ENCODE measurements at places on chromosomes 16 and 17.

GRCh38 chr16:56658327-56658875, 642 bp downstream of the MT1F start:
- DNase-seq: no peak

- no peak for DNase-seq
These were observed 8.1 kb downstream of the SMURF2 start for GRCh38 chr17:64653985-64654355.

DNA sequence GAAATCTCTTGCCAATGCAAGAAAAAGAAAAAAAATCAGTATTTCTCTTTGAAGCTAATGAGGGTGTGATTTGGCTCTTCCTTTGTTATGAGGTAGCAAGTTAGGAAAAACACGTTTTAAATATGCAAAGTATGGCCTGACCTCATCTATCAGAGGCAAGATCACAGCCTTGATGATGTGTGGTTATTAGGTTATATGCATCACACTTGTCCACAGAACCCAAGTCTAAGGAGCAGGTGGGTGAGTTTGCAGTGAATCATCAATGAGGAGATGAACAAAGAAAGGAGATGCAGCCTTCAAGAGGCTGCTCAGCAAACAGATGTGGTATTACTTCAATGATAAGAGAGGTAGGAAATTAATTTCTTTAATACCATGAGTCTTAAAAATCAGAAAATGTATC, 594.8 kb upstream of the CDH5 start:
- no peak for DNase-seq

- no peak for DNase-seq
These were observed 8.1 kb downstream of the C1QL1 start for GRCh38 chr17:44959821-44960531.

- no peak for DNase-seq
These were observed 217.8 kb upstream of the PMFBP1 start for GRCh38 chr16:72389791-72390190.

GRCh38 chr16:56269811-56270684, 78.8 kb downstream of the GNAO1 start:
- DNase-seq: no peak

GRCh38 chr17:78883533-78884131, 19.4 kb downstream of the CEP295NL start:
- DNase-seq: no peak

DNA sequence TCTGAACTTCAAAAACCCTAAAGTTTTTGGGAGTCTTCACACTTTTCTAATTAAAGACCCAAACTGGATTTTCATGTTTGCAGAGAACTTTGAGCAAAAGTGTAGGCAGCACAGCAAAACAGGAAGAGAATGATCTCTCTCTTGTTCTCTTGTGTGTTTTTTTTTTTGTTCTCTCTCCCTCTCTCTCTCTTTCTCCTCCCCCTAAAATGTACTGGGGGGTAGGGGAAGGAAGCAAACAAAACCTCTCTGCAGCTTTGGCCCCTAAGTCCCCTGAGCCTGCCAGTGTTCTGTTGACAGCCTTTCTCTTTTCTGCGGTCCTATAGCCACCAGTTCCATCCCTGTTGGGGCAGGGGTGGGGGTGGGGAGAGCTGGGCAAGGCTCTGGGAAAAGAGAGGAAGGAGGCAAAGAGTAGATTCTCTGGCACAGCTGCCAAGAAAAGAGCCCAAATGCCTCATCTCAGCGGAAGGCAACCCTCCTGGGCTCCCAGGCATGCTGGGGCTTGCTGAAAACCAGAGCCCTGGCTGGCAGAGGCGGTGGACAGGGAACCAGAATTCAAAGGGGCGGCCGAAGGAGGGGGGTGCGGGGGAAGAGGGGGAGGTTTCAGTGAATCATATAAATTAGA, 295.3 kb downstream of the SOX9 start:
- no peak for DNase-seq

DNA sequence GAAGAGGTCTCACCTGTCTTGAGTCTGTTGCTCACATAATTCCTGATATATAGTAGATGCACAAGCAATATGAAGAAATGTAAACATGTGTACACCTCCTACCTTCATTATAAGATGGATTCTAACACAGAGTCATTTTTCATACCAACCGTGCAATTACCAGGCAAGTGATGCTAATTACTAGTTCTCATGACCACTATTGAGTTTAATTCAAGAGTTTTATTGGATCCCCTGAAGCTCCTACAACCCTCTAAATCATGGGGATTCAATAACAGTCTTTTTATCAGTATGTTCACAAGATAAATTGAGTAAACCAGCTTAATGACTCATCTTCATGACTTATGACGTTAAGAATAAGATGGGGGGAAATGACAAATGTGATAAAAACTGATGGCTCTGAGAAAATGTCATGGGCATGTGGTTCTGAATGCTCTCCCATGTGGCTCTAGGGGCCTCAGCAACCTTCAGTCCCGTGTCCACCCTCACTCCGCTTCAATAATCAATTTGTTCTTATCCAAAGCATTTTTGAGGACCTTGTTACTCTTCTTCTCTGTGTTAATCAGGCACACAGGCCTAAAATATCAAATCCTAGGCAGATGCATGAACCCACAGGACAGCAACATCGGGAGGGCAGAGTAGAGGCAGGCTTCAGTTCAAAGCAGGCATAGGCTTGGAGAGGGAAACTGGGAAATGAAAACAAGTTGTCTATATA, 42.8 kb downstream of the PRAC1 start:
- no peak for DNase-seq

GRCh38 chr16:66521951-66522771, 27.8 kb downstream of the TK2 start:
- peak; percentile 70 for DNase-seq

GRCh38 chr17:65277576-65277975, 140.4 kb downstream of the RGS9 start:
- no peak for DNase-seq

DNA sequence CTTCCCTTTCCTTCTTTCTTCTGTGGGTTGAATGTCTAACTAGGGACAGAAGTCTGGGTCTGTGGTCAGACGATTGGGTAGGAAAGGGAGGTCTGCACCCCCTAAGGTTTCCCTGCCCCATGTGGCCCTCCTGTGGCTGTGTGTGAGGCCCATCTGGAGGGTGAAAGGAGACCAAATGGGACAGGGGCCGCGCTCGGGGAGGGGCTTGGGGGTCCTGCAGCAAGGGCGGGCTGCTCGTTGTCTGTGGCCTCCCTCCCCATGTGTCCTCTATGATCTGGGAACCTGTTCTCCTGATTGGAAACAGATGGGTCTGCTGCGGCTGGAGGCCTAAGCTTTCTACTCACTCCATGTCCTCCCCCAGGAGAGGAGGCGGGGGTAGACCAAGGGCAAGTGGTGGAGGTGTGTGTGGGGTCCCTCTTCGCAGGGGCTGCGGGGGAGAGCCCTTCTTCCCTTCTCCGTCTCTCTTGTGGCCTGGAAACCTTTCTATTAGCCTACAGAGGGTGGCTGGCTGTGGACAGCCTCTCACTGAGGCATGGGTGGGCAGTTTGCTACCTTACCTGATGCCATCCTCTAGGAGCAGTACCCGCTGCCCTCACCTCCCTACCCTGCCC, 18.6 kb downstream of the IGFBP4 start:
- DNase-seq: no peak

- no peak for DNase-seq
These were observed 54.6 kb downstream of the STX8 start for GRCh38 chr17:9521062-9521461.

DNA sequence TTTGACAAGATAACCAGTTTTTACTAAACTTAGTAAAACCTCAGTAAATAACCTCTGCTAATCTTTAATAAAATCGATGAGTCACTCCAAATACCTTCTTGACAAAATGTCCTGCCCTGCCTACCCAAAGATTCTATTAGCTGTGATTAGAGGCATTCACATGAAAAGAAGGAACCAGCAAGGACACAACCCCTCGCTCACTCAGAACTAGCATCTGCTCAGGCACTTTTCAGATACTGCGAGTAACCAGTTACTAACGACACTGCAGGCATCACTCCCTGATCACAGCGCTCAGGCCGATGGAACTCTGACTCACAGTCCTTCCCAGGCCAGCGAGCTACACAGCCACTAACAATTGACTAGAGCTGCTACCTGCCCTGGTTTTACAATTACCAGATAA, 24.3 kb downstream of the PELP1 start:
- DNase-seq: no peak

DNA sequence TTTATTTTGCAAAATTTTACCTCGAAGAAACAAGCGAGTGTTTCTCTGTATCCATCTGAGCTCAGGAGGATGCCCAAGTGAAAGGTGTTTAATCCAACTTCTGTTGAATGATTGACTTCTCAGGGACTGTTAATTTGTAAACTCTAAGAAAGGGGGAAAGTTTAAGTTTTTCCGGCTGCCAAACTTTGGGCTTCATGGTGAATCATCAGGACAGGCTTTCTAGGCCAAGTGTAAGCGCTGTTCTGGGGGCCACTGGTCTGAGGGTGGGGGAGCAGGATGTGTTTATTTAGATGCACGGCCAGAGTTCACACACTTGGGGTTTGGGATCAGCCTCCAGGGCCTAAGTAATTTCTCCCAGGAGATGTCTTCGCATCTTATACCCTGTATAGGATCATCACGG, 110.4 kb downstream of the PITPNC1 start:
- DNase-seq: no peak

- DNase-seq: no peak
These were observed 19.2 kb upstream of the SPNS2 start for GRCh38 chr17:4479340-4479981.

GRCh38 chr17:64707050-64707591, 45.0 kb upstream of the SMURF2 start:
- DNase-seq: no peak

DNA sequence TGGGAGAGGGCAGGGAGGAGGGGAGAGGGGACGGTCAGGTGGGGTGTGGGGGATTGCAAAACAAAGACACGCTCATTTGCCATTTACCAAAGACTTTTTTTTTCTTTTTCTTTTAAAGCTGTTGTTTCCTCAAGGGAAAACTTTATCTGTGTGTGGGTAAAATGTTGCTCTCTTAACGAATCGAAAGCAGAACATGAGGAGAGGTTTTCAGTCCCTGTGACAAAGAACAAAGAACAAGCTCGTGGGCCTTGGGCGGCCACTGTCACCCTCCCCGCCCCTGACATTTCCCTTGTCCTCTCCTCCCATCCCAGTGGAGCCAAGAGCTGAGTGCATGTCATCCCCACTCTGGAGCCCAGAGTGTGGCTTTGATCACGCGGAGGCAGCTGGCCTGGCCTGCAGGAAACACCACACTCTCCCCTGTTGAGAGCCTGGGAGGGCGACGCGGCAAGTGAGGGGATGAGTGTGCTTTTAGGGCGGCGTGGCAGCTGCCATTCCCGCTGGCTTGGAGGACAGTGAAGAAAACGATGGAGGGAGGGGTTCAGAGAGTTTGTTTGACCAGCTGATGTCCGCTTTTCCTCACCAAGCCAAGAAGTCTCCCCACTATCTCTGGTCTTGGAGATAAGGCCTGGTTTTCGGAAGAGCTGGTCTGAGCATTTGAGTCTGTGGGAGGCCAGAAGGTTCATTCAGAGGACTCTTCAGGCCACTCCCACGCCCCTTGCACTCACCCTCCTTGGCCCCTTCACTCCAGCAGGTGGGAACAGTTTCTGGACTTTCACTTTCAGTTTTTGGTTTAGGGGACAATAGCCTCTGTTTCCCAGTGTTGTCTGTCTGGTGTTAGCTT, 11.4 kb downstream of the CCR7 start:
- DNase-seq: no peak

GRCh38 chr17:32491371-32492263, 4.8 kb downstream of the CDK5R1 start:
- no peak for DNase-seq

GRCh38 chr17:181245-182049, at the start of gene DOC2B:
Gene DOC2B, minus strand, starts transcription at chr17:181650. Its CDS starts 171 bp downstream, at chr17:181479.
- DNase-seq: no peak

DNA sequence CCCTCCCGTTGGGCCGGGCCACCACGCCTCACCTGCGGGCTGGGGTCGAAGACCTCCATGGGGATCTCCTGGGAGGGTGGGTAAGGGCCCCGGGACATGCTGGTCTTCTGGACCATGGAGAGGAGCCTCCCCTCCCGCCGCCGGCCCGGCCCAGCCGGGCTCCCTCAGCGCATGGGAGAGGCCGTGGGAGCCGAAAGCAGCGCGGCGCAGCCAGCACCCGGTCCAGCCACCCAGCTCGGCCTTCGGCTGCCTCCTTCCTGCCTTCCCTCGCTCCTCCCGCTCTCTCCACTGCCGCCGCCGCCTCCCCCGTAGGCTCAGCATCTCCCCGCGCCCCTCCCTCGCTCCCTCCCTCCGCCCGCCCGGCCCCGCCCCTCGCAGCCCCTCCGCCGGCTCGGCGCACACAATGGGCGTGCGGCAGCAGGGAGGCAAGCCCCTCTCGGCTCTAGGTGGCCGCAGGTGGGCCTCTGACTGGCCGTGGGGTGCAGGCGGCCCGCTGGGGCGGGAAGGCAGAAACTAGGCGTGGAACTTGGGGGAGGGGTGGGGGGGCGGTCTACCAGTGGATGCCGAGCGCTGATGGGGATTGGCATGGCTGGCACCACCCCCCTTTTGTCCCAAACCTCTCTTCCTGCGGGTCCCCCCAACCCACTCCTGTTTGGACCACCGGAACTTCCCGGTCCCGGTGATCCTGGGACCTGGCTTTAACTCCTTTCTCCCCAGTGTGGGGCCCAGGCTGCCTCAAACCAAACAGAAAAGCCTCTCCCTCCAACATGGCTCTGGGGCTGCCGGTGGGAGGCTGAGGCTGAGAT, at the start of gene CACNB1:
Gene CACNB1, minus strand, starts transcription at position 290 of the 806 bp plus-strand sequence. Its CDS starts 174 bp downstream, at position 116.
- DNase-seq: peak; percentile 41

DNA sequence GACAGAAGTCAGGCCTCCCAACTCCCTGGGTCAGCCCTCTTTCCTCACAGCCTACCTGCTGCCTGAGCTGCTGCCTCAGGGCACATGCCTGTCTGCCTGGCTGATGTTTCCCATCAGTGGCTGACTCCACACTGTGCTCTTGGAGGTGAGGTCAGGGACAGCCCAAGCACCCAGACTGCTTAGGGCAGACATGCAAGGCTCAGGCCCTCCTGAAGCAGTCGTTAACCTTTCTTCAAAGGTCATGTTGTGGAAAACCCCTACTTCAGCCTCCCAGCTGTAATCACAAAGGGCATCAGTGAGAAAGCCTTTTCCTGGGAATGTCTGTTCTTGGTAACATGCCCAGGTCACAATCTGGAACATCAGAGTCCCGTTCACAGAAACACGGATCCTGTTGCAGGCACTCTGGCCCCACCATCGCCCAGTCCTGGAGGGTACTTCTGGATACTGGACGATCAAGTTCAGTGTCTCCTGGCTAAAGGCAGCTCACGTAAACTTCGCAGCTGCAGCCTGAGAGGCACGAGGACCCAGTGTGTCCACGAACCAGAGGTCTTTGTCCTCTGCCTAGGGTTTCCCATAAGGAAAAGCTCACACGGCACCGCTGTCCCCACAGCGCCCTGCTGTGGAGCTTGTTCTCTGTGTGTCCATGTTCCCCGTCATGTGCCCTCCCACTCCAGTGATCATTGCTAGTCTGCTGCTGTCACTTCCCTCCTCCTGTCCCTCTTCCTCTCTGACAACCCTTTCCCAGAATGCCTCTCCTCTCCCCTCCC, 54.9 kb downstream of the GNAO1 start:
- DNase-seq: no peak
